Activated T-helper 1 cell treated with Interleukin-2 at 50 U/mL for 16 hours (primary cell): ENCODE measurements at places on chromosomes 1 and 21.

- no peak for DNase-seq
These were observed 39.7 kb downstream of the LRP8 start for GRCh38 chr1:53288002-53288789.

GRCh38 chr1:241115784-241116183 is 241.2 kb downstream of the RGS7 start:
- DNase-seq: no peak

- no peak for DNase-seq
These were observed 387.2 kb downstream of the NCAM2 start for GRCh38 chr21:21385404-21385803.

GRCh38 chr1:109827986-109828385 is 64.3 kb upstream of the EPS8L3 start:
- DNase-seq: no peak

GRCh38 chr1:39250460-39251240 is 46.2 kb downstream of the MACF1 start:
- no peak for DNase-seq

DNA sequence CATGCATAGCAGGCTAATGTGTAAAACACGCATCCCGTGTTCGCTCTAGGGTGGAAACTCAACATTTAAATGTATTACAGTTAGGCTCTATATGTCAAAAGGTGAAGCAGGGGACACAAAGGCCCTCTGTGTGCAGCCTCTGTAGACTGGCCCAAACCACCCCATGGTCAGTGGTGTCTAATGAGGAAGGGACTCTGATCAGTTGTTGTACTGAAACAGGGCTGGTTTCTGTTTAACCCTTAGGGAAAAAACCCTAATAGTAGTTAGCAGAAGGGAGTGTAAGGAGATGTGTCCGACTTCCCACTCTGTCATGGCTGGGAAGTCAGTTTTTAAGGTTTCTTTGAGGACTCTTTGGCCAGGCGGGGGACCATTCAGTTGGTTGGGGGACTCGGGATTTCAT is 21.5 kb upstream of the CD2 start:
- no peak for DNase-seq

- DNase-seq: no peak
These were observed 58.6 kb upstream of the ARHGAP29 start for GRCh38 chr1:94296018-94296417.

- DNase-seq: peak; percentile 51
These were observed 13.5 kb downstream of the ESPN start for GRCh38 chr1:6438047-6438525.

- no peak for DNase-seq
These were observed 27.1 kb downstream of the MTF2 start for GRCh38 chr1:93106226-93106625.
